Anterior cingulate cortex (tissue), 58 donors: ENCODE measurements at places on chromosomes 4 and X.
A peak's percentile ranks its signal among the peaks of the same experiment; 100 is the strongest.

DNA sequence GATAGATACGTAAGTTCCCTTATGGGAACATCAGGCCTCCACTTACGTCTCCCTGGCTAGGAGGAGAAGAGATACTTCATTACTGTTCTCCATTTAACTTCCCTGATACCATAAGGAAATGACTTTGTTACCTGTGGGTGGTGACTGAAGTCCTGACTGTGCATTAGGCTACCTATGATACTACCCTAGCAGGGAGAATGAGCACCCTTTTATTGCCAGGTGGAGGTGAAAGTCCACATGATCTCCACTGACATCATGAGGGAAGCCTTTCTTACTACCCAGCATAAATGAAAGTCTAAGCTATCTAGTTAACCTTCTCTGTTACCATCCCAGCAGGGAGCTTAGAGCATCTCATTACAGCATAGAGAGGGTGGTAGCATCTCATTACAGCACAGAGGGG, 24.4 kb upstream of the LAMTOR3 start:
- DNase-seq, result no peak

GRCh38 chr4:33914386-33914785, 2329.9 kb downstream of the ARAP2 start:
- DNase-seq, result no peak

DNA sequence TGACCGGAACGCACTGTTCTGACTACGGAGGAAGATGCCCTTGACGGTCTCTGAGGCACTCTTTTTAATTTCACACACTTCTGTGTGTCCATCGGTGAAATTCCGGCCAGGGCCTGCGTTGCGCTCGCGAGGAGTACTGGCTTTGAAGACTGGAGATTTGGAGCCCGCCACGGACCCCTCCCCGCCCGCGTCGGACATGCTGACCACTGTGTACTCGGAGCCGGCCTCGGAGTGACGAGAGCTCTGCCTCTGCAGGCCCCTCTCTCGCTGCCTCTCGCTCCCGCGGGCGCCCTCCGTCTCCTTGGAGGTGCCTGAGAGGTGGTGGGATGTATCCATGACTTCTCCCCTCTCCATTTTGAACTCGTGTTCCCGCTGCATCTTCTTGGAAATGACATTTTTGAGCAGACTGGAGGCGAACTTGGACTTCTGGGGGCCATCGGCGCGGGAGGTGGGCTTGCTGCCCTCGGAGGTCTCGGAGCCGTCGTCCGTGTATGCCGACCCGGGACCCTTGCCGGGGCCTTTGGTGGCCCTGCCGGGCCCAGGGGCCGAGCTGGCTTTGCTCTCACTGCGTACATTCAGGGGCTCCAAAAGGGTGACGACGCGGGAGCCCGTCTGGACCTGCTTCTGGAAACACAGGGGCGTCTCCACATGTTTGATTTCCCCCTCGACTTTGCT, 5.7 kb downstream of the C4orf54 start:
- no peak for DNase-seq

DNA sequence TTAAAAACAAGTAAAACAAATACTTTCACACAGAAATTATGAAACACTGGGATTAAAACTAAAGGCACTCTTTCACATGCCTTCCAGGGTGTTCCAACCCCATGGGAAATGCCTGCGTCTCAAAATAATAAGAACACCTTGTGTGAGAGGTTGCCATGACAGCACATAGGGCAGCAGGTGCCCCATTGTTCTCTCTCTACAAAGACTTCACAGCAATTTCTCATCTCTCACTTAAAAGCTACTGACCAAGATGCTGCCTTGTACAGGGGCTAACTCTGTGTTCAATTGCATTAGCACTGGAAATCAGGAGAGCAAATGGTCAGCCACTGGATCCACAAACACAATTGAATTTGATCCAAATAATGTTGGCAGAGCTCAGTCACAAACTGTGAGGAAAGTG, 102.5 kb upstream of the GALNTL6 start:
- no peak for DNase-seq

GRCh38 chr4:139893801-139894200, 228.2 kb downstream of the MGST2 start:
- DNase-seq, result no peak

GRCh38 chr4:98833384-98833783, 95.5 kb downstream of the EIF4E start:
- no peak for DNase-seq

DNA sequence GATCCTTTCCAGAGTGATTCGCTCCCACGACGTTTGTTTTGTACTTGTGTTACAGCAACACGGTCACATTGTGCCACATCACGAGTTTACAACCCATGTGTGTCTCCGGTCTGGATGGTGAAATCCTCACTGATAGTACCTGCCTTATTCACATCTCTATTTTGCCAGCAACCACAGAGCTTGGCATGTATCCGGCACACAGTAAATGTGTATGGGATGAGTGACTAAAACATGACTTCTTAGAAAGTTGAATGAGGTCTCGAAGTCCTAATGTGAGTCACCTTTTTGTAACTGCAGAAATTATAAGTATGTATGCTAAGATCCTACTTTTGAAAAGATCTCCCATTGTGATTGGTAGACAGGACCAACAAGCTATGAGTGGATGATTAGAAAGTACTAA, 7.5 kb downstream of the STOX2 start:
- DNase-seq, result no peak

DNA sequence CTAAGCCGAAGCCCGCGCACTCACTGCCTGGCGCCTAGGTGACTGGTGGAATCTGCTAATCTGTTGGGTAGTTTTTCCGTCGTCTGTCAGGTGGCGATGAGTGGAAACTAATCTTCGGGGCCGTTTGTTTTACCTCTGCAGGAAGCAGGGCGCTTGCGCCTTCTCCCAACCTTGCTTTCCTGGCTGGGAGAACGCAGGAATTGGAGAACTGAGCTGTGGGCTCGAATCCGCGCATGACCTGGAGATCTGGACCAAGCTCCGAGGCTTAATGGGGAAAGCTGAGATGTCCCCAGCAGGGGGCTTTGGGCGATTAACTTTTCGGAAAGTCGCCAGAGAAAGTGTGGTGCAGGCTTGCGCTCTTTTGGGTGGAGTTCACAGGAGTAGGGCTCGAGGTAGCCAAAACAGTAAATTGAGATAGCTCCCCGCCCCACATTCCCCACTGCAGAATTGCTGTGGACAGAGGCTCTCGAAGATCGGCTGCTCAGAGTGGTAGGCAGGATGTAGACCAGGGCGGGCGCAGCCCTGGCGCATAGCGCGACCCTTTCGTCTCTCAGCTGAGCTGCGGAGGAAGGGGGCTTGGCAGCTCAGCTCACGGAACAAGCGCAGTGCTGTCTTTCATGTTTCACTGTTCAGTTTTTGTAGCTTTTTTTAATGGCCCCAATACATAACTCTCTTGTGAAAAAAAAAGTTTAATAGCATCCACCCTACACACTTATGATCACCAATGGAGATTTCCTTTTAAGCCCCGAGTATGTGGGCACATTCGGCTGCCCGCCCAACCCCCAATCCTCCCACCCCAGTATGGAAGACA, 2.7 kb upstream of the FGF5 start:
- DNase-seq, result no peak

DNA sequence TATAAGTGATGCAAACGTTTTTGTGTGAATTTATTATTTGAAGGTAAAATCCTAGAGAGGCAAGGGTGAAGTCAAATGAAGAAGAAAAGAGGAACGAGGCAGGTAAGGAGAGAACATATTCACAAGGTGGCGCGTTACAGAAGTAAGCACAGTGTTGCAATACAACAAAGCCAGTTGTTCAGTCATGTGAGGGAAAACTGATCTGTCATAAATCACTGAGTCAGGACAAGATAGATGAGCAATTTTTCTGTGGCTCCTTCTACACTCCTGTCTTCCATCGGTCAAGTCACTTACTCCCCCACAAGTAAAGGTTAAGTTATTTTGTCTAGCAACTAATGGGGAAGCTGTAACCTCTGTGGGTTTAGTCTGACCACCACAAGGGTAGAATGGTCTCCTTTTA, 203.0 kb upstream of the GK2 start:
- no peak for DNase-seq

- peak; percentile 95 for DNase-seq
Observed at GRCh38 chr4:56977321-56978012, at the start of gene NOA1. Gene NOA1, minus strand, starts transcription at chr4:56977606. Its CDS starts 21 bp downstream, at chr4:56977585.

GRCh38 chr4:12674184-12674583, 810.0 kb downstream of the RAB28 start:
- DNase-seq, result no peak

DNA sequence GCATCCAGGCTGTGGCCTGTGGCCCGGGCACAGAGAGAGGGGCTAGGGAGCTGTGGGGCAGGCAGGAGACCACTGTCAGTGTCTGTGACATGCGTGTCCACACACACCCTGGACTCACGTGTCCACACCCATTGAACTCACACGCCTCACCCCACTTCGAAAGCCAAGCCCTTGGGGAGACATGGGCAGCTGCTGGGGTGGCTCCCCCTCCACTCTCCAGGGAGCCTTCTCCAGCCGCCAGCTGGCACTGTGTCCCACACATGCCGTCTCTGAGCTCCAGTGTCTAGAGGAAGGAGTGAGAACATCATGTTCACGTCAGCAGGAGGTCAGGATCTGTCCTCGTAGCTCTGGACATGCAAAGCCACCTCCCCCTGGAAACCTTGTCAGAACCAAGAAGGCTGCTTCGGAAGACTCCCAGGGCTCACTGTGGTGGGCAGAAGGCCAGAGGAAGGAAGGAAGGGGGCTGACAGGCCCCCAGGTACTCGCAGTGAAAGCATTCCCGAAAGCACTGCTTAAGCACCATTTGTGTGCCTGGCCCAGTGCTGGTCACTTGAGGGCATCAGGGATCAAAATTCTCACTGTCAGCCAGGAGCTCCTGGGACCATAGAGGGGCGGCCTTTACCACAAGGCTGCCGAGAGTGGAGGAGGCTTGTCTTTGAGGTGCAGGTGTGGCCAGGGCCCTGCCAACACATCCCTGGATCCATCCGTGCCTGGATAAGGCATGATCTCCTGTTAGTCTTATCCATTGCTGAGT, 61.4 kb downstream of the HTRA3 start:
- DNase-seq, result no peak

DNA sequence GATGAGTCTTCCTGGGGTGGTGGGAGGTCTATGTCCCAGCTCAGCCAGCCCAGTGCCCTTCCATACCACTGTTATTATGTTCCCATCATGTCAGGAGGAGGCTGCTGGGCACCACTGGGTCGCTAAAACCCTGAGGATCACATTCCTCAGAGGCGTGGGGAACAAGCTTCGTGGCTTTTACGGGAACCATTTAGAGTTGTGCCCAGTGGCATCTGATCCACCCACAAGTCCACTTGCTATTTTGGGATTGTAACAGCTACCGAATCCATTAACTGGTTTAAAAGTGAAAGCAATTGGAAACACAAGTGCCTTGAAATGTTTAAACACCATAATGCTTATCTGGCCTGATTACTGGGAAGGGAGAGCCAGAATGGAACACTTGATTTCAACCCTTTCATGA, 13.1 kb upstream of the CCKAR start:
- no peak for DNase-seq

- no peak for DNase-seq
Observed at GRCh38 chr4:40723728-40724127, 26.0 kb upstream of the NSUN7 start.

DNA sequence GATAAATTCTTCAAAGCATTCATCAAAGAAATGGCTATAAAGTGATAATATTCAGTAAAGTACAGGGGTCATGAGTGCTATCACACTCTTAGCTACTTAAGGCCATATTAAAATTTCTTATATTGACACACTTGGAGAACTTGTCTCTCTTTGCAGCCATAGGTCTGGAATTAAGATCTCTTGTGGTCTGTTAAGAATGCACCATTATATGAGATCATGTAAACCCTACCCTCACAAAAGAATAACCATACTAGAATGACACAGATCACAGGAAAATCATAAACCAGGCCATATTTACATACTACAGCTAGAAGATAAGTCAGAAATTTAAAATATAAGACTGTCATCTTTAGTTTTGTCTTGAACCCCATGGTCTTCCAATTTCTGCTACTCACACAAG, 434.3 kb downstream of the PDGFC start:
- no peak for DNase-seq

- no peak for DNase-seq
Observed at GRCh38 chrX:68376373-68376772, 56.9 kb downstream of the OPHN1 start.

DNA sequence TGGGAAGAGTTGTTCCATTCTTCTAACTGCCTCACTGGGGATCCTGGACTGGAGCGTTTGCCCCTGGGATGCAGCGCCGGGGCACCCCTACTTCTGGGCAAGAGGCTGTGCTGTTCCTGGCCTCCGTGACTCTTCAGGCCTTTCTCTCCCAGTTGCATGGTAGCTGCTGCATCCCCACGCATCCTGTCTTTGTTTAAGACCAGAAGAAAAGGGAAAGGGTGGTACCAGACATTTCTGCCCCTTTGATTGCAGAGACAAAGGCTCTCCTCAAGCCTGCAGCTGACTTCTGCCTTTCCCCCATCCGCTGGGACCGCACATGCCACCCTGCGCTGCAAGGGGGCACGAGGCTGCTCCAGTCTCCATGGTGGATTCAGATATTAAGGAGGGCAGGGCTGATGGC, 70.4 kb downstream of the SHROOM2 start:
- no peak for DNase-seq

- DNase-seq, result no peak
Observed at GRCh38 chr4:55475394-55476243, 71.1 kb downstream of the CLOCK start.

GRCh38 chrX:84487365-84488353, 14.6 kb downstream of the HDX start:
- DNase-seq, result no peak

DNA sequence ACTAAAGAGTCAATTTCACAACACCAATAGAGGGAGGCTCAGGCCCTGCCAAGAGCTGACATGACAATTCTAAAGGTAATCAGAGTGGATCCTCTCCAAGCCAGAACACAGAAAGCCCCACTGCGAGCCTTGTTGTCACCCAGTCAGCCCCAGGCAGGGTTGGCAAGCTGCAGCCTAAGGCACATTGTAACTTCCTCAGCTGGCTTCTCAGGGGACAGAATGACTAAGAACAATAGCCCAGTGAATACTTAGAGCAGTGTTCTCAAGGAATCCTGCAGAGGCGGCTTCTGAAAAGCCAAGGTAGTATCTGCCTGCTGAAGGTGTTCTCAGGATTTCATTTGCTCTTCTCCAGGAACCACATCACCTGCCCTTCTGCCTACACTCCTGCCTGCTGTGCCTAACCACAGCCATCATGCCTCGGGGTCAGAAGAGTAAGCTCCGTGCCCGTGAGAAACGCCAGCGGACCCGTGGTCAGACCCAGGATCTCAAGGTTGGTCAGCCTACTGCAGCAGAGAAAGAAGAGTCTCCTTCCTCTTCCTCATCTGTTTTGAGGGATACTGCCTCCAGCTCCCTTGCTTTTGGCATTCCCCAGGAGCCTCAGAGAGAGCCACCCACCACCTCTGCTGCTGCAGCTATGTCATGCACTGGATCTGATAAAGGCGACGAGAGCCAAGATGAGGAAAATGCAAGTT, at the start of gene MAGEB4:
MAGEB4 (plus strand) TSS at position 277 of the 692 bp plus-strand sequence; CDS start at position 413, 136 bp downstream.
- DNase-seq, result no peak

- DNase-seq, result no peak
Observed at GRCh38 chr4:110550260-110550659, 72.6 kb downstream of the PITX2 start.

GRCh38 chr4:87268411-87268810, 48.0 kb upstream of the KLHL8 start:
- no peak for DNase-seq
